Mesenchymal stem cell (in vitro differentiated cells and primary cell): ENCODE measurements at places on chromosomes 4 and X.

DNA sequence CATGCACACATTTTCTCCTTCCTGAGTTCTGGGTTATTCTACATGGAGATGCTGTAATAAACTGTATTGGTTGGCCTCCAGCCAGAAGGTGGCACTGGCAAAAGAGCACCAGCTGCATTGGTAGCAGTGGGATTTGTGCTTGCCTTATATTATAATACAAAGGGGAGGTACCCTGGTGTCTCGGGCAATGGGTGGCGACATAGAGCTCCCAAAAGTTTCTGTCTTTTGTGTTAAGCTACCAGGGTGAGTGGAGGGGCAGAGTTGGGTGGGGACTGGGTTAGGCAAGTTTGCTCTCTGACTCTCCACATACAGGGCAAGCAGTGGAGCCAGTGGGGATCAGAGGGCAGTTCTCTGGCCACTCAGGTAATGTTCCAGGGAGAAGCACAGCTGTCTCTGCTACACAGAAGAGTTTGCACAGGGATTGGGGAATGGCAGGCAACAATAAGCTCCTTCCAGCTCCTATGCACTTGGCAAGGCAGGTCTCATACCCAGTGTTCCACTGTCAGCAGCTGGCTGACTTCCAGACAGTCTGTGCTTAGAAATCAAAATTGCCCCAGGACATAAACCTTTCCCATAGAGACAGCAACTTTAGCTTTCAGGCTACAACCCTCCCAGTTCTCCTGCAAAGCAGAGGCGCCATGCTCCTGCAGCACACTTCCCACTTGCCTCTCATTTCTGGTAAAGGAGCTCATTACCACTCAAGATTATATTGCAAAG, 463.9 kb upstream of the PCDH7 start:
- no peak for DNase-seq
- no peaks in the 10 kb centered on the region for H3K4me1 ChIP-seq
- no peak overlapping the region for H3K27ac ChIP-seq
- no peaks in the 10 kb centered on the region for H3K36me3 ChIP-seq

DNA sequence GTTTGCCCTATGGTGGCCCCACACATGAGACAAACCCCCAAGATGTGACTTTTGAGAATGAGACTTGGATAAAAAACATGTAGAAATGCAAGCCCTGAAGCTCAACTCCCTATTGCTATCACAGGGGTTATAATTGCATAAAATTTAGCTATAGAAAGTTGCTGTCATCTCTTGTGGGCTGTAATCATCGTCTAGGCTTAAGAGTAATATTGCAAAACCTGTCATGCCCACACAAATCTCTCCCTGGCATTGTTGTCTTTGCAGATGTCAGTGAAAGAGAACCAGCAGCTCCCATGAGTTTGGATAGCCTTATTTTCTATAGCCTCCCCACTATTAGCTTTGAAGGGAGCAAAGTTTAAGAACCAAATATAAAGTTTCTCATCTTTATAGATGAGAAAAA, 14.6 kb downstream of the ALB start:
- no peak overlapping the region for H3K4me3 ChIP-seq
- no peaks in the 10 kb centered on the region for H3K27me3 ChIP-seq
- no peak for DNase-seq
- no peaks in the 10 kb centered on the region for H3K36me3 ChIP-seq
- no peak overlapping the region for H3K27ac ChIP-seq

DNA sequence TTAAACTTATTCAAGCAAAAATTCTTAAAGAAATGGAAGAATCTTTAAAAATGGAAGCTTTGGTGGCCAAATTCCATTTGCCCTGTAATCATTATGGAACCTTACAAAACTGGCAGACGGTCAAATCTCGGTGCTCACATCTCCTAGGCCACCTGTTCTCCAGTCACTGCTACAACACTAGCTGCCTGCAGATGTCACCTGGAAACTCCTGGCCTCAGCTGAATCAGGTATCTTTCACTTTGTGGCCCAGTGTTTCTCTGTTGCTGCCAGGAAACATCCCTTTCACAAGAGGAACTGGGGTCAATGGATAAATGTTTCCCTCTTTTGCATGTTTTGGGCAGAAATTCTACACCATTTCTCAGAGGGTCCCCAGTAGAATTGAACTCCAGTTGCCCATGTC, 4.2 kb upstream of the CXCL3 start:
- no peak for DNase-seq
- peaks cover 3% of the 10 kb centered on the region for H3K4me1 ChIP-seq
- H3K27me3 ChIP-seq = no peaks in the 10 kb centered on the region
- no peaks in the 10 kb centered on the region for H3K36me3 ChIP-seq
- H3K4me3 ChIP-seq = no peak overlapping the region
- H3K27ac ChIP-seq = no peak overlapping the region

DNA sequence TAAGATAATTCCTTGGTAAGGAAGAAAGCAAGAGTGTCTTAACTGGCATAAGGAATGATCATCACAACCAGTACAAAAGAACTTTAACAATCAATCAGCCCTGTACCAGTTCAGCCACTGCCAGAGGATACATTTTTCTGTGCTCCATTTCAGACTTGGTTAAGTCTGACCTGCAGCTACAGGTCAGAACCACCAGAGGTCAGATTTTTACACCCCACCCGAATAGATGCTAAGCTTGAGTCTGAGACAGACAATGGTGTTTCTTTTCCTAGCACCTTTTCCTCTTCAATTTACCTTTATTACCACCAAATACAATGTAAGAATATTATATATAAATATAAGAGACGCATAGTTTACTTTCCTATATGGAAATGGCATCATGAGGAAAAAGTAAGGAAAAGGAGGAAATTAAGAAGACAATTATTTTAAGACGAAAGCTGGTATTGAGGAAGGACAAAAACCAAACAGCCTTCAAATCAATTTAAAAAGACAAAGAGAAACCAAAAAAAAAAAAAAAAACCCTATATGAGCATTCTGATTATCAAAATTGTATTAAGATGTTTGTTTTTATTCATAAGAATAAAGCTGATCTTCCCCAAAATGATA, 215.3 kb upstream of the TTC29 start:
- H3K4me3 ChIP-seq = no peak overlapping the region
- no peak overlapping the region for H3K27ac ChIP-seq
- H3K27me3 ChIP-seq = no peaks in the 10 kb centered on the region
- peaks cover 4% of the 10 kb centered on the region for H3K4me1 ChIP-seq
- H3K36me3 ChIP-seq = no peaks in the 10 kb centered on the region

DNA sequence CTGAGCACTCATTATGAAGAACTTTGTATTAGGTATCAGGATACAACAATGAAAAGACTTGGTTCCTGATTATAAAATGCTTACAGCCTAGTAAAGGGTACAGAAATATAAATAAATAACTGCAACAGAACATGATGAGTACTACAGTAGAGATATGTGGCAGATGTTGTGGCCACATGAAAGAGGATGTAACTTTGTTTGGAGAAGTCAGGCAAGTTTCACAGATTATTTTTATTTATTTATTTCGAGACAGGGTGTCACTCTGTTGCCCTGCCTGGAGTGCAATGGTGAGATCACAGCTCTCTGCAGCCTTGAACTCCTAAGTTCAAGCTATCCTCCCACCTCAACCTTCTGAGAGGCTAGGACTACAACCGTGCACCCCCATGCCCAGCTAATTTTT, 15.8 kb upstream of the UBE2K start:
- no peaks in the 10 kb centered on the region for H3K27me3 ChIP-seq
- no peaks in the 10 kb centered on the region for H3K36me3 ChIP-seq
- DNase-seq = no peak
- H3K4me1 ChIP-seq = no peaks in the 10 kb centered on the region

- no peaks in the 10 kb centered on the region for H3K4me1 ChIP-seq
- H3K36me3 ChIP-seq = no peaks in the 10 kb centered on the region
- no peaks in the 10 kb centered on the region for H3K27me3 ChIP-seq
- no peak for DNase-seq
- H3K27ac ChIP-seq = no peak overlapping the region
- H3K4me3 ChIP-seq = no peak overlapping the region
Observed at GRCh38 chr4:140057701-140058100, 96.3 kb downstream of the MAML3 start.

- H3K27me3 ChIP-seq = no peaks in the 10 kb centered on the region
- no peak overlapping the region for H3K27ac ChIP-seq
- no peak for DNase-seq
- H3K4me3 ChIP-seq = no peak overlapping the region
Observed at GRCh38 chr4:19319607-19320006, 932.1 kb upstream of the SLIT2 start.

GRCh38 chr4:158080354-158080753, 92.5 kb downstream of the GASK1B start:
- H3K36me3 ChIP-seq = no peaks in the 10 kb centered on the region
- no peak overlapping the region for H3K27ac ChIP-seq
- no peak for DNase-seq
- H3K4me3 ChIP-seq = no peak overlapping the region
- no peaks in the 10 kb centered on the region for H3K4me1 ChIP-seq
- H3K27me3 ChIP-seq = no peaks in the 10 kb centered on the region

GRCh38 chrX:11105080-11105479, 6.1 kb upstream of the HCCS start:
- no peaks in the 10 kb centered on the region for H3K36me3 ChIP-seq
- H3K4me3 ChIP-seq = no peak overlapping the region
- H3K27ac ChIP-seq = no peak overlapping the region

- no peak overlapping the region for H3K27ac ChIP-seq
- no peak overlapping the region for H3K4me3 ChIP-seq
- no peak for DNase-seq
- no peaks in the 10 kb centered on the region for H3K27me3 ChIP-seq
- no peaks in the 10 kb centered on the region for H3K36me3 ChIP-seq
- H3K4me1 ChIP-seq = no peaks in the 10 kb centered on the region
Observed at GRCh38 chr4:107945809-107946208, 14.5 kb downstream of the CYP2U1 start.

DNA sequence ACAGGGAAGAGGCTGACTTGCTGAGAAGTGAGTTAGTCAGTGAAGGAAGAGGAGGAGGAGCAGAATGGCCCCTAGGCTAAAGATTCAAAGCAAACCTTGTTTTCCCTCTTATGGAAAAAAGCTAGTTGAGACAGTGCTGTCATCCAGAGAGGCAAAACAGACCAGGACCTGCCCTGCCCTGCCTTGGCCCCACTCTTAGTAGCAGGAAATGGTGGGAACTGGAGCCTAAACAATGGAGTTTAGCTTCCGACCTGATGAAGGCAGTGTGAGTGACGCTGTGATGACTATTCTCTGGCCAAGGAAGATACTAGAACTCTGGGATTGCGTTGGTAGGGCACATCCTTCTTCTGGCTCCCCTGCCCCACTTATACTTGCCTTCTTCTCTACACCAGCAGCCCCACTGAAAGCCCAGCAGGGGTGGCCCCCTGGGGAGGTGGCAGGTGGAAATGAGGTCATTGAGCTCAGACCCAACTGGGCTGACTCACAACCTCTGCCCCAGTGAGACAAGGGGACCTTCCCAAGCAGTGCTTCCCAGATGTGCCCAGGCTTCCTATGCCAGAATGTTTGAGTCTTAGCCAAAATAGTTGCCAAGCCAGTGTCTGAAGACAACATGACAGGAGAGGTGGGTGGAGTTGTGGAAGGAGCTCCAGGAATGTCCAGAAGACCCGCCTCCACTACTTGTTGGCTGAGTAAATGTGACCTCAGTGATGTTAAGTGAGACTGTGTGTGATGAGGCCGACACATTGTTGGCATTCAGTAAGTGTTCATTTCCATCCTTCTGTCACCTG, 38.8 kb downstream of the MSN start:
- peaks cover 13% of the 10 kb centered on the region for H3K36me3 ChIP-seq
- peak overlapping the region; percentile 80 for H3K27ac ChIP-seq
- H3K4me1 ChIP-seq = peaks cover 11% of the 10 kb centered on the region
- H3K27me3 ChIP-seq = no peaks in the 10 kb centered on the region
- peak; percentile 88 for DNase-seq

DNA sequence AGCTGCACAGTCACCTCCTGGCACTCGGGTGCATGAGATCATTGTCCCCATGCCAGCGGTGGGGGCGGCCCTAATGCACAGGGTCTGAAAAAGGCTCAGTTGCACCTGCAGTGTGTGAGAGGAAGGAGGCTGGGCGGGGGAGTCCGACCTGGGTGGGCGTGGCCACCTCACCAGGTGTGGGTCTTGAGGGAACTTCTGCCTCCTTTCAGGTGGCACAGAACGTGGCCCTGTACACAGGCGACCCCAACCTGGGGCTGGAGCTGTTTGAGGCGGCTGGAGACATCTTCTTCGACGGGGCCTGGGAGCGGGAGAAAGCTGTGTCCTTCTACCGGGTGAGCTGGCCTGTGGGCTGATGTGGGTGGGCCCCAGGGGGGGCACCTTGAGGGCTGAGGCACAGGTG, 34.3 kb upstream of the HTRA3 start:
- peaks cover 75% of the 10 kb centered on the region for H3K36me3 ChIP-seq
- peaks cover 23% of the 10 kb centered on the region for H3K4me1 ChIP-seq
- H3K27ac ChIP-seq = no peak overlapping the region
- no peak overlapping the region for H3K4me3 ChIP-seq
- no peaks in the 10 kb centered on the region for H3K27me3 ChIP-seq

DNA sequence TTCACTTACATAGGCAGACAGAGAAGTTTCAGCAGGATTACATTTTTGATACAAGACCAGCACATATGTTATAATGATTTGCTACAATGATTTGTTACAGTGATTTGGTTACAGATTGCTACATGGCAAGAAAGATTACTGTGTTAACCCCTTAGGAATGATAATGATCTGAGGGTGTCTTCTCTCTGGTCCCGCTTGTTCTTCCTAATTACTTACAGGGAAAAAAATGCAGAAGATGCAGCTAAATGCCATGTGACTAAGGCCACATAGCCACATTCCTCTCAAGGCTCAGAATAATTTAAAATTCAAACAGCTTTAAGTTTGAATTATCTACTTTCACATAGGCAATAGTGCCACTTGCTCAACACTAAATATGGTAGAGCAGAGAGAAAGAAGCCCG, 9.7 kb upstream of the LAP3 start:
- no peak overlapping the region for H3K4me3 ChIP-seq
- H3K4me1 ChIP-seq = no peaks in the 10 kb centered on the region
- no peaks in the 10 kb centered on the region for H3K27me3 ChIP-seq
- no peak overlapping the region for H3K27ac ChIP-seq
- no peaks in the 10 kb centered on the region for H3K36me3 ChIP-seq
- no peak for DNase-seq

DNA sequence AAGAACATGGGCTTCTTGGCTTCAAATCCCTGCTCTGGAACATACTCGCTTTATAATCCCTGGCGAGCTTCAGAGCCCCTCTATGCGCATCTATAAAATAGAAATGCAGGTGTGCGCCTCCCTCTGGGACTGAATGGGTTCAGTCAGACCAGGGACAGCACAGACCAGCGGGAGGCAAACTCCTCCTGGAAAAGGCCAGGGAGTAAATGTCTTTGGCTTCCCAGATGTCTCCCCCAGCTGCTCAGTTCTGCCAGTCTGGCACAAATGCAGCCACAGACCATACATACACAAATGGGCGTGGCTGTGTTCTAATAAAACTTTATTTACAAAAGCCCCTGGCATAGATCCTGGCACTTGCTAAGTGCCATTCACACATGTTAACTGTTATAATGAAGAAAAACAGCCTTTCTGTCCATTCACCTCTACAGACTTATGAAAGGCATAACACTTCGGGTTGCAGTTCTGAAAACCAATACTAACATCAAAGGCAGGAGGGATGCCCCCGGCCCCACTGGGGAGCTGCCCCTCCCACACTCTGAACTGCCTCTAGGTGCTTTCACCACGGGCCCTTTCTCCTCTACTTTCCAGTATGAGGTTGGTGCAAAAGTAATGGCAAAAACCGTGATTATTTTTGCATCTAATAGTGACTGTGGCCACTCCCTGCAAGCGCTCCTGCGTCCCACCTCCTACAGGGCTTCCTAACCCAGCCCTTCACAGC, 4.6 kb downstream of the JAKMIP1 start:
- no peak for DNase-seq
- H3K36me3 ChIP-seq = no peaks in the 10 kb centered on the region
- peaks cover 54% of the 10 kb centered on the region for H3K27me3 ChIP-seq
- no peak overlapping the region for H3K4me3 ChIP-seq

GRCh38 chr4:144176476-144176875, 36.0 kb upstream of the GYPA start:
- no peak for DNase-seq
- no peaks in the 10 kb centered on the region for H3K27me3 ChIP-seq
- no peaks in the 10 kb centered on the region for H3K4me1 ChIP-seq
- no peak overlapping the region for H3K4me3 ChIP-seq
- H3K27ac ChIP-seq = no peak overlapping the region
